ENCODE measurements at places on chromosomes 6 and 20.

DNA sequence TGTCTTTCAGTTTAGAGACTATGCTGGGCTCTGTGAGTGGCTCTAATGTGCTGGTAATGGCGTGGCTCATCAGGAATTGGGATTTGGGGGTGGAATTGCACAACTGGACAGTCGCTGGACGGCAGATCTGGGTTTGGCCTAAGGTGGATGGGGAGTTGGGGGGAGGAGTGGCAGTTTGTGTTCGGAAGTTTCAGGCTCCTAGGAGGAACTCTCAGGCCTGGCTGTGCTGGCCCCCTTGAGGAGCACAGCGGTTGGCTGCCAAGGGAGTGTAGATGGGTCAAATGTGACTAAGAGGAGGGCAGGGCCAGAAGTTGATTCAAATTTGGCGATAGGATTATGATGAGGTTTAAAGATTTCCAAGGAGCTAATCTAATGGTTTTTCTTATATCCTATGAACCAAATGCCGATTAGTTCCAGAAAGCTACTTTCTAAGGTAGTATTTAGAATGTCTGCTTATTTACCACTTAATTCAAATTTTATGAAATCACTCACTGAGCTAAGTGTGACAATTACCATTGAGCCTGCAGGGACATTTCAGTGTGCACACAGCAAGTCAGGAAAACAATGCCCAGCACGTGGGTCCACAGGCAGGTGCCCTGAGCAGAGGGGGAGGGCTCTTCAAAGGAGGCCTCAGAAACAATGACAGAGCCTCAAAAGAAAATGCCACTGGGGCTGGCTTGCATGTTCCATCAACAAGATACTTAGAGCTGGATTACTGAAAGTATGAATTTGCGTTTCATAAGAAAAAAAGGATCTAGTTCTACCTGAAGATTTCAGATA, 111.0 kb downstream of the GJA10 start:
- no peak for DNase-seq

DNA sequence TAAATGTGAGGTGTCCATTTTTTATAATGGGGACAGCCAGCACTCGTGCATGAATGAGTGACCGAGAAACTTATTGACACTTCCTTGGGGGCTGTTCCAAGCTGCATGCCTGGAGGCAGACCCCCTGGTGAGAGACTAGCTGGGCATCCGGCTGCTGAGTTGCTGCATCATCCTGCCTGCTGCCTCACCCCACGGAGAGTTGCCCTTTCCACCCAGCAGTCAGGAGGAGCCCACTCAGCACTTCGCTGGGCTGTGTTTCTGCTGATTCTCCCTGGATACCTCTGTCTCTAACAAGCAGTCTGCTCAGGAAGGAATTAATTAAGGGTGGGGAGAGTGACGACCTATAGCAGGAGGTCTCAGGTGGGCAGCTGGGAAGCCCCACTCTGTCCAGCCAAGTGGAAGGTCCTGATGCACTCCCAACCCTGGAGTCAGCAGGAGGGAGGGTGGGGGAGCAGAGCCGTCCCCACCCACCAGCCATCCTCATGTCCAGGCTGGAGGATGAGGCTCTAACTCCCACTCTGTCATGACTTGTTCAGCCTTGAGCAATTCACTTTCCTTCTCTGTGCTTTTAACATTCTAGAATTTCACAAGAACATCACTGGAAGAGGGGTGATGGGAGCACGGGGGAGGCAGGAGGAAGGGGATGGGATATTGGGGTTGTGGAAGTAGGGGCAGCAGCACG, 177.3 kb downstream of the LRFN2 start:
- DNase-seq: no peak

GRCh38 chr6:13282393-13283069, 45.8 kb downstream of the TBC1D7 start:
- DNase-seq: no peak

- DNase-seq: no peak
These were observed 27.3 kb downstream of the COL21A1 start for GRCh38 chr6:56220078-56220477.

DNA sequence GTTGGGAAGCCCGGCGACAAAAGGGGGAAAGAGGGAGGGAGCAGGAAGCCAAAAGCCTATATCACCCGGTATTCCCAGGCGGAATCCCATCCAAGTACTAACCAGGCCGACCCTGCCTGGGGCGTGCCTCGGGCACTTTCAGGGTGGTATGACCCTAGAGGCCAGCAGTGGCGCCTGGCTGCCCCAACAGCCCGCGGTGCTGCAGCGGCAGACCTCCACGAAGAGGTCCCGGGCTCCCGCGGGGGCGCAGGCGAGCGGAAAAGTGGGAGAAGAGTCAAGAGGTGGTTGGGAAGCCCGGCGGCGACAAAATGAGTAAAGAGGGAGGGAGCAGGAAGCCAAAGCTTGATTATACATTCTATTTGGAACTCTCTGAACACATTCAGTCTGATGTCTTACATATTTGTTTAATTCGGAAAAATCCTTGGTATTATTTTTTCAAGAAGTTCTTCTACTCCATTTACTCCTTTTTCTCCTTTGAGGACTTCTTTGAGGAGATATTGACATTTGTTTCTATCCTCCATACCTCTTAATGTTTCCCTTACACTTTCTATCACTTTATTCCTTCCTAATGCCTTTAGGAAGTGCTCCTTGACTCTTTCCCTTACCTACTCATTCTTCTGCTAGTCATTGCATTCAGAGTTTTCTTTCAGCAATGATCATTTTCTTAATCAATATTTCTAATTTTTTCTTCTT, 11.5 kb downstream of the TREML4 start:
- DNase-seq: no peak

DNA sequence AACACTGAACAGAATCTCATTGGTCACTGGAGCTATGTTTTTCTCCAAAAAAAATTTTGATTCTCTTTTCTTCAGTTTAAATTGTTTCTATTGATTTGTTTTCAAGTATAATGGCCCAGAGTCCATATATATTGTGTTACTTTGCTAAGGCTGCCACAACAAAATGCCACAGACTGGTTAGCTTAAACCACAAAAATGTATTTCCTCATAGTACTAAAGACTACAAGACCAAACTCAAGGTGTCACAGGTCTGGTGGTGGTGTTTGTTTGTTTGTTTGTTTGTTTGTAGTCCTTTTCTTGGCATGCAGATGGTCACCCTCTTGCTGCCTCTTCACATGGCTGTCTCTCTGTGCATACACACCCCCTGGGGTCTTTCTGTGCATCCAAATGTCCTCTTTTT, 34.0 kb downstream of the BMP5 start:
- no peak for DNase-seq

- DNase-seq: no peak
These were observed 531.2 kb downstream of the TFAP2B start for GRCh38 chr6:51349857-51350256.

- no peak for DNase-seq
These were observed 24.8 kb upstream of the MYT1 start for GRCh38 chr20:64139199-64140060.

- no peak for DNase-seq
These were observed 179.2 kb upstream of the TNFAIP3 start for GRCh38 chr6:137687818-137688217.

- DNase-seq: no peak
These were observed 481.1 kb downstream of the TFAP2B start for GRCh38 chr6:51299621-51300380.

DNA sequence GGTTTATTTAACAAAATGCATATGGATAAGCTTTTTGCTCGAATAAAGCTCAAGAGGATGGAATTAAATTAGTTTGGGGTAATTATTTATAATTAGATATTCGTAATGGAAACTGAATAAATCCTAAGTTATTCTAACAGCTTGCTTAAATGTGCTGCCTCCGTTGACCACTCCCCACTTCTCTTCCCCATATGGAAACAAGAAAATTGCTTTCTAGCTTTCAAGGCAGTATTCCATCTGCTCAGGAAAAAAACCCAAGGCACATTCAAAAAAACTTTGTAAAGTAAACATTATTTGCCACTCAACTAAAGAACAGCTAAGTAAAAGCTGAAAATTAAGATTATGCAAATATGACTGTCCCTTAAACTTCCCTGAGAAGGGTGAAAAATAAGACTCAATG, 369.2 kb downstream of the HAO1 start:
- no peak for DNase-seq

- DNase-seq: no peak
These were observed 687.1 kb downstream of the PTPRT start for GRCh38 chr20:42502591-42502990.
